ENCODE measurements at places on chromosomes 13 and 19.
A peak's percentile ranks its signal among the peaks of the same experiment; 100 is the strongest.

DNA sequence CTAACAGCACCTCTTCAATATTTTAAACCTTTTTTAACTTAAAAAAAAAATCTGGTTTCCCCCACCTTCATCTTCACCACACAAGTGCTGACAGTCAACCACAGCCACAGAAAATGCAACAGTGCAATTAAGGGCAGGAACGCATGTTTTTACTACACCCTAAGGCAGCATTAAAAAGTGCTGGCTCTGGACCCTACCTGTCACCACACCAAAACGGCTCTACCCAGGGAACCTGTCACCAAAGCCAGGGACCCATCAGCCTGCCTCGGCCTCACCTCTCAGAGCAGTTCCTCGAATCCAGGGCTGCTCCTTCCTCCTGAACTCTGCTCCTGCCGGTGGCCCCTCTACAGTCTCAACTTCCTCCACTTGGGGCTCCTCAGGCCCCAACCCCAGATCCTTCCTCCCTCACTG, 22.5 kb upstream of the SLC35E1 start:
- no peak for DNase-seq

DNA sequence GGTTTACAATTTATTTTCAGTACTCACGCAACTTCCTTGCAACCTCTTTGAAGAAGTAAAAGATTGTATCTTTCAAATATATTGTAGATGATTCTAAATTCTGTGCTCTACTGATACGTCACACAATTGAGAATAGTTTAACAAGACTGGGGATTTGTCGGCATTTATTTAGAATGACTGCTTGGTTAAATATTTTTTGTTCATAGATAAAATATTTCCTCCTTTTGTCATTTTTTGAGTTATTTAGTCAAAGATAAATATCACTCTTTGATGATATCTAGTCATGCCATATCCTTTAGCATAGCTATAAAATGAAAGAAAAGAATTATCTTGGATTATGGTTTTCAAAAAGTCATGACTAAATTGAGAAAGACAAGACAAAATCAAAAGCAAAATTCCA, 2747.8 kb downstream of the PCDH9 start:
- no peak for DNase-seq

DNA sequence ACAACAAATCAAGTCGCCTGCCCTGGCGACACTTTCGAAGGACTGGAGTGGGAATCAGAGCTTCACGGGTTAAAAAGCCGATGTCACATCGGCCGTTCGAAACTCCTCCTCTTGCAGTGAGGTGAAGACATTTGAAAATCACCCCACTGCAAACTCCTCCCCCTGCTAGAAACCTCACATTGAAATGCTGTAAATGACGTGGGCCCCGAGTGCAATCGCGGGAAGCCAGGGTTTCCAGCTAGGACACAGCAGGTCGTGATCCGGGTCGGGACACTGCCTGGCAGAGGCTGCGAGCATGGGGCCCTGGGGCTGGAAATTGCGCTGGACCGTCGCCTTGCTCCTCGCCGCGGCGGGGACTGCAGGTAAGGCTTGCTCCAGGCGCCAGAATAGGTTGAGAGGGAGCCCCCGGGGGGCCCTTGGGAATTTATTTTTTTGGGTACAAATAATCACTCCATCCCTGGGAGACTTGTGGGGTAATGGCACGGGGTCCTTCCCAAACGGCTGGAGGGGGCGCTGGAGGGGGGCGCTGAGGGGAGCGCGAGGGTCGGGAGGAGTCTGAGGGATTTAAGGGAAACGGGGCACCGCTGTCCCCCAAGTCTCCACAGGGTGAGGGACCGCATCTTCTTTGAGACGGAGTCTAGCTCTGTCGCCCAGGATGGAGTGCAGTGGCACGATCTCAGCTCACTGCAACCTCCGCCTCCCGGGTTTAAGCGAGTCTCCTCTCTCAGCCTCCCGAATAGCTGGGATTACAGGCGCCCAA, at the start of gene LDLR:
TSS of gene LDLR (plus strand) at position 210 of the 760 bp plus-strand sequence. CDS start at position 296, 86 bp downstream.
- DNase-seq, result peak; percentile 94

- DNase-seq, result no peak
Observed at GRCh38 chr19:35045667-35046300, 4.3 kb downstream of the HPN start.

DNA sequence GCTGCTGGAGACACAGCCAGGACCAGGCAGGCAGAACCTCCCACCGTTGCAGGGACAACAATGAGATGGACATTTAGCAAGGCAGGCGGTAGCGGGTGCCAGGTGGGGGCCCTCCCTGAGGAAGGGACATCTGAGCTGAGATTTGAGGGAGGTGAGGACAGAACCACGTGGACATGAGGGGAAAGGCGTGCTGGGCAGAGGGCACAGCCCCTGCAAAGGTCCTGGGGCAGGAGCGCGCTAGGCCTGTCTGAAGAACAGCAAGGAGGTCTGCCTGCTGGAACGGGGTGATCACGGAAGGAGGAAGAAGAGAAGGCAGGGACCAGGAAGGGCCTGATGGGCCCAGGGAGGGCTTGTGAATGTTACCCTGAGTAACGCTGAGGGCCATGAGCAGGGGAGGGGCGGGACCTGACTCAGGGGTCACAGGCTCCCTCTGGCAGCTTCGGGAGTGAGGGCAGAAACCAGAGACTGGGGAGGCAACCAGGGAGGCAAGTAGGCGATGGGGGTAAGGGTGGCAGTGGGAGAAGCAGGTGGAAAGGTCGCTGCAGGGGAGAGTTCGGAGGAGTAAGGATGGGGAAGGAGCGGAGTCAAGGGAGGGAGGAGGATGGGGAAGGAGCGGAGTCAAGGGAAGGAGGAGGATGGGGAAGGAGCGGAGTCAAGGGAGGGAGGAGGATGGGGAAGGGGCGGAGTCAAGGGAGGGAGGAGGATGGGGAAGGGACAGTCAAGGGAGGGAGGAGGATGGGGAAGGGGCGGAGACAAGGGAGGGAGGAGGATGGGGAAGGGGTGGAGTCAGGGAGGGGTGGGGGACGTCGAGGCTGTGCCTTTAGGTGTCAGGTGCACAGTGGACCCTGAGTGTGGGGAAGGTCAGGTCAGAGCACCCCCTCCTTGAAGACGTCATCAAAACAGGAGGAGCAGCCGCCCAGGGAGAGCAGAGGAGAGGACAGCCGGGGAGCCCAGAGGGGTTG, 15.7 kb upstream of the B3GNT3 start:
- DNase-seq, result no peak

DNA sequence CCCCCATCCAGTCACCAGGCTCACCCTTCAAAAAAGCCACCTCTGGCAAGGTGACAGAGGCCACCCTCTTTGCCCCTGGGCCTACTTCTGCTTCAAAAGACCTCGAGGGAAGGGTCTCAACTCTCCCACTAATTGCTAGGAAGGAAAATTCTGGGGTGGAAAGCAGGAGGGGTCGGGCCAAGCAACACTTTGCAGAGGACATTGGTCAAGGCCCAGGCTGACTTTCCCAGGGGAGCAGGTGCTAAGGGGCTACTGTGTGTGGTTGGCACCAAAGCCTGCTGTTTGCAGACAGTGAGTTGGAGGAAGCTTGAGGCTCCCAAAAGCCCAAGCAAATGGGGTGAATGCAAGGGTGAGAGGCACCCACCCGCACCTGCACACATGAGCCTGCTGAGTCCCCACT, 28.6 kb upstream of the VSTM2B start:
- no peak for DNase-seq

DNA sequence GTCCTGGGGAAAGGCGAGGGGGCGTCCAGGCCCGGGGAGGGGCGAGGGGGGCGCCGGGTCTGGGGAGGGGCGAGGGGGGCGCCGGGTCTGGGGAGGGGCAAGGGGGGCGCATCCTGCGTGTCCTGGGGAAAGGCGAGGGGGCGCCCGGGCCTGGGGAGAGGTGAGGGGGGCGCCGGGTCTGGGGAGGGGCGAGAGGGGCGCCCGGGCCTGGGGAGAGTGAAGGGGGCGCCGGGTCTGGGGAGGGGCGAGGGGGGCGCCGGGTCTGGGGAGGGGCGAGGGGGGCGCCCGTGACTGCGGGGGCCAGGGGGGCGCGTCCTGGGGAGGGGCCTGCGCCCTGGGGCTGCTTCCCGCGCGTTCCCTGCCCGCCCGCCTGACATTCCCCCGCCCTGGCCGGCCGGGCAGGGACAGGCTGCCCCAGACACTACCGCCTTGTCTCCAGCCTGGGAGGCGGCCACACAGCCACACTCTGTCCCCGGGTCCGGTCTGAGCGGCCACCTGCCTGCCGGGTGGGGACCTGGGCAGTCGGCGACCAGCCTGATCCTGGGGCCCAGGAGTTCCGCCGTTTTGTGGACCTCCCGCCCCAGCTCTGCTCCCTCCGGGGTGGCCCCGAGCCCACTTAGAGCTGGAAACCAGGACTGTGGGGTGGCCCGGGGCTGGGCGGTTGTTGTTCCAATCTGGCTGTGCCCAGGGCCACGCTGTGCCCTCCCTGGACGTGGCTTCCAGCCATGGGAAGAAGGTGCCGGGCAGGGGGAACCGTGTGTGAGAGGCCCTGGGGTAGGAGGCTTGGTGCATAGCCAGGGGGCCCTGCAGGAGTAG, 11.8 kb downstream of the PALM start:
- DNase-seq, result no peak

GRCh38 chr19:15529774-15530372, 21.5 kb downstream of the CYP4F22 start:
- DNase-seq, result no peak

GRCh38 chr13:26340807-26341206, 86.9 kb downstream of the CDK8 start:
- DNase-seq, result no peak

GRCh38 chr13:51524312-51524711, 60.0 kb upstream of the WDFY2 start:
- no peak for DNase-seq

- no peak for DNase-seq
Observed at GRCh38 chr13:48624016-48624415, 29.7 kb upstream of the CYSLTR2 start.

- DNase-seq, result no peak
Observed at GRCh38 chr13:51862957-51863356, 1.2 kb downstream of the CCDC70 start.

DNA sequence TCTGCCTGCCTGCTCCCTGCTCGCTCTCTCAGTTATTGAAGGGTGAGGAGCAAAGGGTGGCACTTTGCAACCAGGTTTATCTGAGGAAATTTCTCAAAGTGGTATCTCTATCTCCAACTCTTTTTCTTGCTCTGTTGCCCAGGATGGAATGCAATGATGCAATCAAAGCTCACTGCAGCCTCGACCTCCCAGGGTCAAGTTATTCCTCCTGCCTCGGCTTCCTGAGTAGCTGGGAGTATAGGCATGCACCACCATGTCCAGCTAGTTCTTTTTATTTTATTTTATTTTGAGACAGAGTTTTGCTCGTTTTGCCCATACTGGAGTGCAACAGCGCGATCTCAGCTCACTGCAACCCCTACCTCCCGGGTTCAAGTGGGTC, 4.9 kb downstream of the ACTMAP start:
- no peak for DNase-seq
